ENCODE measurements at places on chromosomes 7 and 10. TPM values are rescaled to one million over a fixed set of nuclear protein-coding genes. Genes with fewer than 3 reads are reported as not detected.

SPACDR gene
- 1.3 TPM for total RNA-seq

OR2A1 gene
- total RNA-seq = not detected

ARL4A gene
- 30.0 TPM for total RNA-seq

SP8 gene
- not detected for total RNA-seq

ABCC2 gene
- 1.0 TPM for total RNA-seq

Data from endothelial cell of coronary artery (primary cell).